ENCODE measurements at places on chromosomes 7 and 10.

DNA sequence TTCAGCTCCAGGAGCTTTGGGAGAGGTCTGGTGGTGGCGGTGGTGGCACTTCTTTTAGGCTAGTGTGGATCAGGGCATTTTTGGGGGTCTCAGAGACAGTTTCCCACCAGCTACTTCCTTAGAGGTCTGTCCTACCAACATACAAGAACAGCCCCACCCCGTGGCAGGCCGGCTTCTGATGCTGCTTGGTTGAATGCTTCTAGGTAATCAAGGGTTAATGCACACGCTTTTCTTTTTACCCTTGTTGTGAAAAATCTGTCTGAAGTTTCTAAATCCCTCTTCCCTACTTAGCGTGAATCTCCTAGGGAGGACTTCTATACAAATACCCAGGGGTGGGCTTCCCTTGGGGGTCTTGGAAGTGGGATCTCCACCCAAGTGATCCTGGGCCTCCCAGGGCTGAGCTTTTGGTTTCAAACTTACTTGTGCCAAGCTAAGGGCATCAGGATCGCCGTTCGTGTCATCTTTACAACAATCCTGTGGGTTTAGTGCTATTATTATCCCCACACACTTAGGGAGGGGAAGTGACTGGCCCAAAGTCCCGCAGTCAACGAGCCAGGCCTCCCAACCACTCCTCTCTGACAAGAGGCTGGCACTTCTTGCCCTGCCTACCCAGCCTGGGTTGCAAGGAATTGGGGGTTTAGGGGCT lies 1.7 kb downstream of the SH2B2 start:
- DNase-seq: no peak

GRCh38 chr7:110442381-110442837 lies 648.5 kb upstream of the LRRN3 start:
- DNase-seq: no peak

DNA sequence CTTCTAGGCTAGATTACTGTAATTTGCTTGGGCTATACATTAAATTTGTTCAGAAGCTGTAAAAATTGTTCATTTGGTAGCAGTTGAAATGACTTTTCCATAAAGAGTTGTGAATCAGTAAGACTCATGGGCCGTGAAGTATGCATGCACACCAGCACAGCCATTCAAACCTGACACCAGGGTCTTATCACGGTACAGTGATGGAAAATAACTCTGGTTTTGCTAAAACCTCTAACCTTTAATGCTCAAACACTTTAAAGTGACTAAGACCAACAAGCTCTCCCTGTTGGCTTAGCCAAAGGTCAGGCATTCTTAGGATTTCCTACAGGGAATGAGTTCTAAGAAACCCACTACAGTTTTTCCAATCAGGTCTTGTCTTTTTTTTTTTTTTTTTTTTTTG lies 11.5 kb downstream of the ARL3 start:
- no peak for DNase-seq

- DNase-seq: no peak
These were observed 15.8 kb downstream of the TBXAS1 start for GRCh38 chr7:139844779-139845442.

- DNase-seq: no peak
These were observed 3.6 kb downstream of the SMARCD3 start for GRCh38 chr7:151244841-151245346.

GRCh38 chr7:55409482-55410225 lies 44.5 kb downstream of the LANCL2 start:
- no peak for DNase-seq

DNA sequence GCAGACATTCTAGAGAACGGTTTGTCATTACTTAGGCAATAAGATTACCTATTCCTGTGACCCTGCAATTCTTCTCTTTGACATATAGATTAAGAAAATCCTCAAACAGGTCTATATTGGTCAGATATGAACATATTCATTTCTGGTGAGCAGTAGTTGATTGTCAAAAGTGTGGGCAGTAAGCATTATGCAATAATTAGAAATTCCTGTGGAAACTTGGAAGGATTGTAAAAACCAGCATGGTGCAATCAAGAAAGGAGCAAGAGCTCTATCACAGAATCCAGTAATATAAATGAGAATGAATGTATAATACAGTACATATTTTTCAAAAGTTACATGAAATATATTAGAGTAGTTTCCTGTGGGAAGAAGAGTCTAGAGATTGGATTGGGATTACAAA lies 406.5 kb downstream of the SUGCT start:
- DNase-seq: no peak

GRCh38 chr10:87761153-87761552 lies 56.9 kb downstream of the ATAD1 start:
- no peak for DNase-seq

- DNase-seq: no peak
These were observed 38.4 kb downstream of the DIP2C start for GRCh38 chr10:650886-651615.

DNA sequence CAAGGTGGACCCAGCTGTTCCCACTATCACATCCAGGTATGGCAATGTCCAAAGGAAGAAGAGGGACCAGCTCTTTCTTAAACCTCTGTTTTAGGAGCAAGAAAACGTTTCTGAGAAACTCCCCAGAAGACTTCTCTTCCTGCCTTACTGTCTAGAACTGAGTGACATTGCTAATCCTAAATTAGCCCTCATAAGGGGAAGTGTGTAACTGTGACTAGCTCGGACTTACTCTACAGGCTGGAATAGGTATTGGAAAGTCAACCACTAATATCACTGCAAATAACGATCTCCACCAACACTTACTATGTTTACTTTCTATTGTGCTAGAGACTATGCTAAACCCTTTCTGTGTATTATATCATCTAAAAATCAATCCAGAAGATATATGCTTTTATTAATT lies 49.9 kb upstream of the RELN start:
- DNase-seq: no peak

GRCh38 chr10:4501306-4501705 lies 324.7 kb upstream of the AKR1E2 start:
- DNase-seq: no peak

- no peak for DNase-seq
These were observed 40.6 kb downstream of the STAM start for GRCh38 chr10:17684537-17684936.

DNA sequence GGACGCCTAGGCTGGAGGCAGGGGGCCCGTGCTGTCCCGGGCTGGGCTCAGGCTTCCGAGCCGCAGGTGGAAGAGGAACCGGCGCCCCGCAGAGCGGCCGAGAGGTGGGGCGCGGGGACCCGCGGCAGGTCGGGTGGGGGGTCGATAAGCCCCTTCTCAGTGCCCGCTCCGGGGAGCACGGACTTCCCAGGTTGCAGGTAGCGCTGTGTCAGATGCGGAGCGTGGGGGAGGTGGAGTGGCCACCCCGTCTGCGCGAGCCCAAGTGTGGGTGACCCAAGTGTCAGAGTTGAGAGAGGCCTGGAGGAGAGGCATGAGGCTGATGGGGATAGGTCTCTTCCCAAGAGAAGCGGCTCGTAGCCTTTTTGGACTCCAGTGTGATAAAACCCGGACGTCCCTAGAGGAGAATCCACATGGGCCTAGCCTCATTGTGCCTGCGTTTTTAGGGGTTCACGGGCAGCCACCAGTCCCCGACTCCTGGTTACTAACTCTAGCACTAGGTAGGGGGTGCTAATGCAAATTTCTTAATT lies 580 bp downstream of the EEPD1 start:
- no peak for DNase-seq

DNA sequence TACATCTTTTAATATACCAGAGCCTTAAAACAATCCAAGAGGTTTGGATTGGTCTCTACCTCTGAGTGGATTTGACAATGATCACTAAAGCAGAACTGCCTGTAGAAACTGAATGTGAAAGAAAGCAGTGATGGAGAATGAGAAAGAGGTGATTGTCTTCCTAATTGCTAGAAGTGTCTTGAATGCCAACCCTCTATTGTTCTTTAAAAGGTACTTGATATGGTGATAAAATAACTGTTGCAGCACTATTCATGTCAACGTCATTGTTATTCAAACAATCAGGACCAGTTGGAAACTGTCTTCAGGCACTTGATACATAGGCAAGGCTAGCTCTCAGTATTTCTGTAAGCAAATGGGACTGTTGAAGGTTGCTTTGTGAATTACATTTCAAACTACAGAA lies 47.9 kb upstream of the ITPRID1 start:
- no peak for DNase-seq

DNA sequence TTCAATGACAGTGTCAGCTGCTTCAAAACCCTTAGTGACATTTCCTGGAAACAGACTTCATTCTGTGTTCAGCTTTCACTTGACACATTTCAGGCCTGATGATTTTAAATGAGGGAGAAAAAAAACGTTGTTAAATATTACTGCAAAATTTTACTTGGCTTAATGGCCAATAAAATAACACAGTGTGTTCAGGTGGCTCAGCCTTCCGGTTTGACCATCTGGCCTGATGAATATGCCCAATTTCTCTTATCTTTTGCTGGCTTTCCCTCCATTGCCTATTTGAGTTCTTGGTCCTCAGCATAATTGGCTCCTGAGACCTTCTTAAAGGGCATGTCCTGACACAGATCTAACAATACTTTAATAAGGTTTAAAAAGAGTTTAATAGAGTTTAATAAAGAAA lies 462.4 kb downstream of the ADRA2A start:
- DNase-seq: no peak

DNA sequence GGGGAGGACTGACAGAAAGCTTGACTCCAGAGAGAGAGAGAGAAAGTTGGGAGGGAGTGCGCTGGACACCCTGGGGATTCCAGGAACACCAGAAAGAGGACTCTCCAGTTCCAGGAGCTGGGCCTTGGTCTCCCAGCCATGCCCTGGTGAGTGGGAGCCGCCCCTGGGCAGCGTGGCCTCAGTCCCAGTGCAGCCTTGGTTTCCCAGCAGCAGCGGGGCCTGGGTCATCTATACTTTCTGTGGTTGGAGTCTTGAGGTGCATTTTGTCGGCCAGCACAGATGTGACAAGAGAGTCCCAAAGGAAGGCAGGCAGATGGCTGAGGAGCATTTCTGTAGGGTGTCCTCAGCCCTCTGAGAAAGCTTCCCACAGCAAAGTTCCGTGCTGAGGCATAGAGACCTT lies 334.7 kb upstream of the ZNF32 start:
- DNase-seq: no peak

- no peak for DNase-seq
These were observed 50.0 kb downstream of the ANLN start for GRCh38 chr7:36439624-36440023.

DNA sequence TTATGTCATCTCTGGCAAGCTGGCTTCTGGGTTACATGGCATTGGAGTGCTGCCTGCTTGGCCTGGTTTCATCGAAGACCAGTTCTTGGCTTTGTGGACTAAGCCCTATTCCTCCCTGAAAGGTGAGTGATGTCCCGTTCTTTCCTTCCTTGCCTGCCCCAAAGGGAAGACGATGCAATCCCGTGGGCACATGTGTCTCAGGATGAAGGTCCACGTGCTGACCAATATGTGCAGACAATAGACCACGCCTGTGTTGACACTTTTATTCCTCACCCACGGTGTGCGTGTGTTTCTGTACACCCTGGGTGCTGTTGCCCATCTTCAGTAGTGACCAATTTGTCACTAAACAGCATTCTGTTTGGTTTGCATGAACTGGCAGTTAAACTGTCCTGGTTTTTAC lies 28.6 kb upstream of the SHH start:
- no peak for DNase-seq

DNA sequence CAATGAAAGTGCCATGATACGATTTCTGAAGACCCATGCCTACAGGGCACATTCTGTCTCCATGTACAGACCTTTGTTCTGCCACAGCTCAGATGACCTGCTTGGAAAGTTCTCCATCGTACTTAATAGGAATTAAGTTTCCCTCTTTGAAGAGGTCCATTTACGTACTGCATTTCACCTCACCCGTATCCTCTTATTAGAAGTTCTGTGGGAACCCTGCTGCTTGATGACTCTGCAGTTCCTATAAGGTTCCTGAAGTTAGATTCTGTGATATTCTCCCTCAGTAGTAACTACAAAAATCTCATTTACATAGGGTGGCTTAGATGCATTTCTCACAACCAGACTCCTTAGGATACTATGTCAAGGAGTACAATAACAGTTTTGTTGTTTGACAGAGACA lies 50.9 kb downstream of the MINDY3 start:
- DNase-seq: no peak

GRCh38 chr10:88473989-88474883 lies 108.9 kb downstream of the RNLS start:
- DNase-seq: no peak

GRCh38 chr7:29135846-29136245 lies 10.5 kb downstream of the CPVL start:
- DNase-seq: no peak

DNA sequence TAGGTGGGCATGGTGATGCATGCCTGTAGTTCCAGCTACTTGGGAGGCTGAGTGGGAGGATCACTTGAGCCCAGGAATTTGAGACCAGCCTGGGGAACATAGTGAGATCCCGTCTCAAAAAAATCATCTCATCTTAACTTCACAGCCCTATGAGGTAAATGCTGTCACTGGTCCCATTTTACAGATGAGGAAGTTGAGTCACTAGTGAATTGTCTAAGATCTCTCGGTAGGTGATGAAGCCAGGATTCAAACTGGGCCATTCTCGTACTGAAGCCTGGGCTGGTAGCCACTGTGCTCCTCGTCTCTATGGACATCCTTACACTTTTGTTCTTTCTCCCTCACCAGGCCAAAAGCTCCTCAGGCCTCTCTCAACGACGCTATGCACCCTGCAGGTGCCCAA lies 6.4 kb downstream of the SLIT1 start:
- no peak for DNase-seq

DNA sequence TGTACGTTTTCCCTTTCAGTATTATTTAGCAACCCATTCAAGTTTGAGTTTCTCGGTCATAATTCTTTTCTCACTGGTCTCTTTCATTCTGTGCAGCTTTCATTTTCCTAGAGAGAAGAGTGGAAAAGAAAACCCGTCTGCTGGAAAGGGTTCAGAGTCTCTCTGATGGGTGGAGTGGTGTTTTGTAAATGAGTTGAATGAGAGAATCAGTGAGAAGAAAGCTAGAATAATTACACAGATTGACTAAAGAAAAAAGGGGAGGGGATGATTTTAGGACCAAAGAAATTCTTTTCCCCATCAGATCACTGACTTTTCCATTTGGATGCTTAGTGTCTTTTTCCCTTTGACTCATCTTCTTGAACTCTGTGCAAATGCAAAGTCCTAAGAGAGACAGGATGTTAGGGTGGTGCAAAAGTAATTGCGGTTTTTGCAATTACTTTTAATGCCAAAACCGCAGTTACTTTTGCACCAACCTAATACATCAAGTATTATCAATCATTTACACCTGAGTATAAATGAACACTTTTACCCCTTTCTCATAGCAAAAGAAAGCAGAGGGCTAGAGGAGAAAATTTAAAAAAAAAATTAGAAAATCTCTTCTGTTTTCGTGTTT lies 242.1 kb upstream of the SP4 start:
- no peak for DNase-seq

DNA sequence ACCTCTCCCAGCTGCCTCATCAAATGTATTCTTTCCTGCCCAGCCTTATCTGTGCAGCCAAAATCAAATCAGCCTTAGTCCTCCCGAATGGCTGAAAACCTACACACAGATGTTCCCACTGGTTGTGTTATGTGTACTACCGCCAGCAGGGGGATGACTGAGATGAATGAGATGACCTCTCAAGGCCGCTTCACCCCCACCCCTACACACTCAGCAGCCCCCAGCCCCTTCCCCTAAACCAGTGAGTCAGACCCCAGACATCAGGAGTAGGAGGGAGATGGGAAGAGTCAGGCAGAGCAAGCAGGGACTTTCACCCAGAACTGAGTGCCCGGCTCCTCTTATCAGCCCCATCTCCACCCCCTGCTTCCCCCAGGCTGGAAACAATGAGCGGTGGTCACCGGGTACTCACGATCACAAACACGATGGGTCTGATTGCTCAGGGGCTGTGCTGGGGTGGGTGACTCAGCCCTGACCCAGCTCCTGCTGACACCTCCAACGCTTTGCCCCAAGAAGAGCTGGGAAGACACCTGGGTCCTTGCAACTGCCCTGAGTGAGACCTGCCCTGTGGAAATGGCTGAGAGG lies 6.5 kb upstream of the C10orf105 start:
- no peak for DNase-seq
